ENCODE measurements at places on chromosomes 1 and 21.
A peak's percentile ranks its signal among the peaks of the same experiment; 100 is the strongest.

GRCh38 chr1:197917805-197918651 is 856 bp downstream of the LHX9 start:
- DNase-seq = peak; percentile 56

DNA sequence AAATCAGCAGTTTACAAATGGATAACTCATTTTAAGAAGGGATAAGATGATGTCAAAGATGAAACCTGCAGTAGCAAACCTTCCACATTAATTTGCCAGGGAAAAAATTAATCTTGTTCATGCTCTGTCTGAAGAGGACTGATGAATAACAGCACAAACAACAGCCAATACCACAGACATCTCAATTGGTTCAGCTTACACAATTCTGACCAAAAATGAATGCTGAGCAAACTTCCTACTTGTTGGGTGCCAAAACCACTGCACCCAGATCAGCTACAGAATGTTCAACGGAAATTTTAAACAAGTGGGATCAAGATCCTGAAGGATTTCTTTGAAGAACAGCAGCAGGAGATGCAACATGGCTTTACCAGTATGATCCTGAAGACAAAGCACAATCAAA is 98.3 kb downstream of the COQ8A start:
- DNase-seq = no peak

GRCh38 chr1:112718691-112719418 is 3.7 kb upstream of the PPM1J start:
- DNase-seq = peak; percentile 79

DNA sequence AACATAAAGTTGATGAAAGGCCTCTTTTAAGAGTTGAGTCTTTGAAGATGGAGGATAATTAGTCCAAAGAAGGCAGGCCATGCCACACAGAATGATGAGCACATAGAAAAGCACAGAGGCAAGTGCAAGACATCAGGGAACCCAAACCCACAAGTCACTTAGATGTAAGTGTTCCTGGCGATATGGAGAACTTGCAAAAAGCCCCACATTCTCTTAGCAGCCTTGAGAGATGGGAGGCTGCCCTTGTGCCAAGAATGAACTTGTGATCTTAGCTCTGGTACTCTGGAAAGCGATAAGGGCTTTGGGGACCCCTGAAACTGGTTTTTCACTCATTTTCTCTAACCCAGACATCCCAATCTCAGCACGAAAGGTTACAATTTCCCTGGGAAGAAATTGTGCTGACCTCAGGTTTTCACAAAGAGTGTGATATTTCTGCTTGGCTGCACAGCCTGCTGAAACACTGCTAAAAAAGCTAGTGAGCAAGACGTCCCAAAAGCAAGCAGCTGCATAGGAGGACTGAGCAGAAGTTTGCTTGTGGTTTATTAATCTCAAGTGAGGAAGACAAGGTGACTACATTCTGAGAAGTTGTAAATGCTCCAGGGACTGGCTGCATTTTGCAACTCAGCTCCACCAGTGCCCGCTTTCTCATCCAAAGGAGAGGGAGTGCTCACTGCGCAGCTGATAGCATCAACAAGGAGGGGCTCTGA is 496.9 kb upstream of the CAMK1G start:
- DNase-seq = no peak

DNA sequence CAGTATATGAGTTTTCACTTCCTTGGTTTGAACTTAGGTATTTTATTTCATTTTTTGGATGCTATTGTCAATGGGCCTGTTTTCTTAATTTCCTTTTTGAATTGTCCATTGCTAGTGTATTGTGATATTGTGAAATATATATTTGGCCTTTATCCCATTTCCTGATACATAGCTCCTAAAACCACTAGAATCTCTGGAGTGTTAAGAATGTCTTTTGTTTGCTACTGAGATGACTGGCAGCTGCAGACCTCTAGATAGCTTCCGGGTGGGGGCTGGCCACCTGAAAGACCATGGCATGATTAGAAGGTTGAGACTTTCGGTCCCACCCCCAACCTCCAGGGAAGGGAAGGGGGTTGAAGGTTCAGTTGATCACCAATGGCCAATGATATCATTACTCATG is 245.4 kb downstream of the KCNJ6 start:
- no peak for DNase-seq

- no peak for DNase-seq
These were observed 86.5 kb upstream of the CACNA1E start for GRCh38 chr1:181396811-181397210.

DNA sequence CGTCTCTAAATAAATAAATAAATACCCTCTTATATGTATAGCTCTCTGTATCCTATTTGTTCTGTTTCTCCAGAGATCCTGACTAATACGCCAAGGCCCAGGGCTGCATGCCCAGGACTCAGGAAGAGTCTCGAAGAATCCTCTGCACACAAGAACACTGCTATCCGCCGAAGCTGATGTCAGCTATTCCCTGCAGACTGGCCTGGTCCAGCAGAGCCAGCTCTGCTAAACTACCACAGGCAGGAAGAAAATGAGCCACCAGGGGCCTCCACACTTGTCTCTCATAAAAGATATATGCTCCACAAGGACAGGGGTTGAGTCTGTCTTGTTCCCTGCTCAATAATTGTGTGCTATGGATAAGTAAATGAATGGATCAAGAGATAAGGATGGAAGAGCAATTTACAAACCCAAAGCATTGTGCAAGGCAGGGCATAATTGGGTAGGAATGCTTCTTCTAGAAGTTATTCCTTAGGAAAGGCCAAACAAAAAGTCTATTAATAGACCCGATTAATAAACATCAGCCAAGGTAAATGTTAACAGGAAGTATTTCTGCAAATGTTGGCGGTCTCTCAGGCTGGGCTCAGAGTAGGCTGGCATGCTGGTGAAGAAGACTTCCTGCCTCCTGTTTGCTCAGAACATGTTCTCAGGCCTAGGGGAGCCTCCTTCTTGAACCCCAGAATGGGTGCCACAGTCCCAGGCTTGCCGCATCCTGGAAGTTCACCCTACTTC is 26.3 kb upstream of the MAN1C1 start:
- no peak for DNase-seq

GRCh38 chr1:230713915-230714764 is at the start of gene AGT:
Gene AGT, minus strand, starts transcription at chr1:230714122. Its CDS starts 3,299 bp downstream, at chr1:230710823.
- DNase-seq = peak; percentile 70

DNA sequence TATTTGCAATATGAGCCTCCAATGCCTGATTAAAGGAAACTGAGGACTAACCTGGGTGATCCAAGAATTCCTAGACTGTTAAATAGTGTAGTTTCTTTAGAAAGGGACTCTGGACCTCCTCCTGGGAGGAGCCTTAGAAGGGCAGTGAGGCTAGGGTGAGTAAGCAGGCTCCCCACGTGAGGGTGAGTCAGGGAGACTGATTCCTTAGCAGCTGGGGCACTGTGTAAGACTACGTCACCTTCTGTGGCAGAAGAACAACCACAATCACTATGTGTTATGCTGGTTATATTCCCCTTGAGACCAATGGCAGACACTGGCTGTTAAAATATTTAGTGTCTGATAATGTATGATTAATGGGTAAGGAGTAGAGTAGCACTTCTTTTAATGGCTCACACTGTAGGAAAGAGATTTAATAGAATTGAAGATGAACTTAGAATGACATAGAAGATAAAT is 53.3 kb upstream of the SYT14 start:
- no peak for DNase-seq

DNA sequence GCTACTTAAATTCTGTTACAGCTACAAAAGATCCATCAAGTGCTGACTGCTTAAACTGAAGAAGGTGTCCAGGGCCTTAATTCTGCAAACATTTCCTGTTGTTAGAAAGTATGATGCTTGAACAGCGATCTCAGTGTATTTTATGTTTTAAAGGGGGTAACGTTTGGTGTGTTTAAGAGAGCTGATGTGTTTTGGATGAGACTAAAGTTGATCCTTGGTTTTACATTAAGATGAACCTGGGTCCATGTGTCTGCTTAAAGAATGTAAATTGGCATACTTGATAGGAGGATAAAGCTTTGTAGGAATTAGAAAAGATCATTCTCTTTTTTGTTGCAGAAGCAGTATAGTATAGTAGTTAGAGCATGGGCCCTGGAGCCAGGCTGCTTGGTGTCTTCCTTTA is 3.6 kb downstream of the IER5 start:
- DNase-seq = no peak

GRCh38 chr1:100035214-100035613 is 65.4 kb downstream of the SLC35A3 start:
- DNase-seq = no peak

DNA sequence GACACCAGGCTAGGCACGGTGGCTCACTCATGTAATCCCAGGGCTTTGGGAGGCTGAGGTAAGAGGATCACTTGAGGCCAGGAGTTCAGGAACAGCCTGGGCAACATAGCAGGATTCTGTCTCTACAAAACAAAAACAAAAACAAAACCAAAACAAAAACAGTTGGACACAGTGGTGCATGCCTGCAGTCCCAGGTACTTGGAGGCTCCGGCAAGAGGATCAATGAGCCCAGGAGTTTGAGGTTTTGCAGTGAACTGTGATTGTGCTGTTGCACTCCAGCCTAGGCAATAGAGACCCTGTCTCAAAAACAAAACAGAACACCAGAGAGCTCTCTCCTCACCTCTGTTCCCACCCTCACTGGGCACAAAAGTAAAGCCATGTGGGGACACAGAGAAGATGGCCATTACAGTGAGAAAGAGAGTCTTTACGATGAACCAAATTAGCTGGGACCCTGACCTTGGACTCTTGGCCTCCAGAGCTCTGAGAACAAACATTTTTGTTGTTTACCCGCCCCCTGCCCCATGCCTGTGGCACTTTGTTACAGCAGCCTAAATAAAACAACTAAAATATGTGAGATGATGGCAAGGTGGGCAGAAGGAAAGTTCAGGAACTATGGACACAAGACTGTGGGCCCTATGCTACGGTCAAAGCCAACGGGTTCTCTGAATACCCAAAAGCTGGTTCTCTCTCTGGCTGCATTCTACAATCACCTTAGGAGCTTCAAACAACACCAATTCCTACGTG is 9.8 kb downstream of the NADK start:
- no peak for DNase-seq

DNA sequence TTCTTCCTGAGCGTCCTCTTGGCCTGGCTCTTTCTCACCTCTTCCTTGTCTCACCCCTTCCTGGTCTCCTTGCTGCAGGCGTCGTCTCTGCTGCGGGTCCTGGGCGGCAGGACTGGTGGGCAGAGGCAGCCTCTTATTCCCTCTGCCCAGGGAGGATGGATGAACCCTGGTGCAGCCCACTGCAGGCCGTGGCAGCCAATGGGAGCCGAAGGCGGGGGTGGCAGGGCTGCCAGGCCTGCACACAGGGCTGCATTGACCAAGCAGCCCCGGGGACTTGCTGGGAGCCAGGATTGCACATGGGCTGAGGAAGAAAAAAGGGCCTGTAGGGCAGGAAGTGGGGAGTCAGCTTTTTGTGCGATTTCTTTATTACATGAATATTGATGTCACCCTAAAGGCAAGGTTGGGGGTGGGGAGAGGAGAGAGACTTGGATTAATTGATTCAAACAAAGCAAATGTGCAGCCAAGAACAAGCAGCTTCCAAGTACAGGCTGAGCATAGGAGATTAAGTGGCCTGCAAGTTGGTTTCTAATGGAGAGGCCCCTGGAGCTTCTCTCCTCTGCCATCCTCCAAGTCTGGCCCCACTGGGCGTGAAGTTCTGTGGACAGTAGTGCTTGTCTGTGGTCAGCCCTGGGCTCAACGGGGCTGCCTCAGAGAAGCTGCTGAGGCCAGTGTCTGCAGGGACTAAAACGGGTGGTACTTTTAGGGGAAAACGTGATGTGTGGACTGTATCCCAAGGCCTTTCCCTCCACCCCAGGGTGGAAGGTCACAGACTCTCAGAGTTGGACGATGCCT is at the start of gene S100B:
Gene S100B (minus strand): TSS at position 108 of the 792 bp plus-strand sequence. CDS start 2,667 bp downstream, outside the sequence.
- peak; percentile 81 for DNase-seq

- DNase-seq = no peak
These were observed 77.9 kb downstream of the DAB1 start for GRCh38 chr1:57345916-57346315.
